ENCODE measurements at places on chromosomes 7 and 10.
A peak's percentile ranks its signal among the peaks of the same experiment; 100 is the strongest.

GRCh38 chr10:123642697-123643096 lies 23.5 kb upstream of the GPR26 start:
- DNase-seq, result no peak

GRCh38 chr10:131703541-131703940 lies 197.3 kb upstream of the PPP2R2D start:
- no peak for DNase-seq

- no peak for DNase-seq
These were observed 184.4 kb downstream of the LRRTM3 start for GRCh38 chr10:67110286-67110685.

- peak; percentile 83 for DNase-seq
These were observed 64.5 kb downstream of the DNMBP start for GRCh38 chr10:99945263-99945662.

DNA sequence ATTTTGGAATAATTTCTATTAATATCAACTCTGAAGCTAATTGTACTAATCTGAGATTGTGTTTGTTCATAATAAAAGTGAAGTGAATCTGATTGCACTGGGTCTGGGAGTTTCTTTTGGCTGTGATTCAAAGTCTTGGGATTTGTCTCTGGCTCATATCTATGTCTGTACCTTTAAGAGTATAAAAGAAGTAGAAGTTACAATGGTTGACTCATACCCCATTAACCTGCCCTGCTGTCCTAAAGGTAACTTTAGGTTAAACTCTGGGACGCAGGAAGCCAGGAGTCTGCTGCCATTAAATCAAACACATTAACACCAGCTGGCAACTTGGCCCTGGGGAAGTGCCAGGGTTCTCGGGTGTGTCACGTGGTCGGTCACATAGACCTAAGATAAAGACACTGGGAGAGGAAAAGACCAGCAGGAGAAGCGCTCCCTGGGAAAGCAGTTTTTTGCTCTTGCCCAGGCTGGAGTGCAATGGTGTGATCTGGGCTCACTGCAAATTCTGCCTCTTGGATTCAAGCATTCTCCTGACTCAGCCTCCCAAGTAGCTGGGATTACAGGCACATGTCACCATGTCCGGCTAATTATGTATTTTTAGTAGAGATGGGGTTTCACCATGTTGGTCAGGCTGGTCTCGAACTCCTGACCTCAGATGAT lies 17.8 kb downstream of the SCD start:
- peak; percentile 98 for DNase-seq

DNA sequence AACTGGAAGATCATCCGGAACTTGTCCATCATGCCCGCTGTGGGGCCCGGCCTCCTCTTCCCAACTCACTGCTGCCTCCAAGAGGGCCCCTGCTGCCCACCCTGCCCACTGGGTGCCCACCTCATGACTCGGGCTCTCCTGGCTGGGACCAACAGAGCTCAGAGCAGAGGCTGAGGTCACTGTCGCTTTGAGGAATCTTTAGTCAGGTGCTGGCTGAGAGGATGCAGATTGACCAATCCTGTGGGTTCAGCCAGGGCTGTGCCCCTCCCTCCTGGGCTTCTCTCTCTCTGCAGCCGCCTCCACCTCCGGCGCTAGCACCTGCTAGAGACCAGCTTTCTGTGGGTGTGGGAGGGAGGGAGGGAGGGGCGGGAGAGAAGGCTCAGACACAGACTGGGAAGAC lies at the start of gene CALHM1:
Gene CALHM1, minus strand, starts transcription at position 181 of the 400 bp plus-strand sequence. Its CDS starts 149 bp downstream, at position 32.
- no peak for DNase-seq

Data from M059J (cell line).